Germinal center (tissue), 1 donor: ENCODE measurements at places on chromosomes 5 and 9.

- peak; percentile 14 for DNase-seq
Observed at GRCh38 chr9:130805510-130806326, 29.3 kb upstream of the ABL1 start.

DNA sequence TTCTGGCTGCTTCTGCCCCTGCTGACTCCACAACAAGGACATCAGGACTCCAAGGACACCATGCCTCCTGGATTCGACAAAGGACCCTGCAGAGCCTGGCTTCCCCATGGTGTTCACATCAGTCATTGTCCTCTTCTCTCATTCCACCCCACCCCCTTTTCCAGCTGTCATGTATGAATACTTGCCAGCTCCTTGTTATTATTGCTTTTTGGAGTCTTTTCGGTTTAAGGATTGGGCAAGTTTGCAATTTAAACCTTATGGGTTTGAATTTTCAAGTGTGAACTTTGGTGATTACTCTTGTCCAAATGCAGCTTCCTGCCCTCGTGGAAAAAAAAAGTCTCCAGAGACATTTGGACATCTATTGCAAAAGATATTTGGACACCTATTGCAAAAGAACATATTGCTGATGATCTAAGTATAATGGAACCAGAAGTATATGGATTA is 14.2 kb upstream of the LVRN start:
- DNase-seq = no peak

DNA sequence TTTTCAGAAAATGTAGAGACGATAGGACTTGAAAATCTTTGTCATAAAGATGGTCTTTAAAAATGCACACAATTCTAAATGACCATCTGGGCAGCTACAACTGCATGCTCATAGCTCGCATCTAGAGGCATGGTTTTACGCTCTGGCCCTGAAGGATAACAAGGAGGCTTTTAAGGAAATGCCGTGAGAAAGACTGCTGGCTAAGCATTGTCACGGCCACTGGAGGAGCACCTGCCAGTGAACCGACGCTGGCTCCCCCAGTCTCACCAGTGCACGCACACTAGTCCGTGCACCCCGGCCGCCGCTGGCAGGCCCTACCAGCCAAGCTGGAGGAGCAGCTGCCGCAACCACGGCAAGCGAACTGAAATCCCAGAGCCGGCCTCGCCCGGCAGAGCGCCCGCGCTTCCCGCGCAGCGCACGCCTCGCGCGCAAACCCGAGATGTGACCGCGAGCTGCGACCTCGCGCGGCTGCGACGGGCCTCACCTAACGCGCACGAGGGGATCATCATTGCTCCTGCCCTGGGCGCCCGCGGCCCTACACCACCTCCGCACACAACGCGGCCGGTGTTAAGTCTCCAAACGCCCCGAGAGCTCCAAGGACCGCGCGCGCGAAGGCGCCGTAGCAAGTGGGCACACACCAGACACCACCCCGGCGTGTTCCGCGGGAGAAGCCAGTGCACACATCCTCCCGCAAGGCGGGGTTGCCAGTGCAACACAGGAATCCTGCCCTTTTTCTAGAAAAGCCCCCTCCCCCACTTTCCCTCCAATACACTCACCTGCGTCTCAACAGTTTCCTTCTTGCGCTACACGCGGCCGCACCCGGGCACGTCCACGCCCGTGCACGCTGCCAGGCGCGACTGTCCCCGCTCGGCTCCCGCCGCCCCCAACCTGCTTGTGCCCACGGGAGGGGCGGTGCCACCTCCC is 5.3 kb downstream of the ELAVL2 start:
- no peak for DNase-seq

DNA sequence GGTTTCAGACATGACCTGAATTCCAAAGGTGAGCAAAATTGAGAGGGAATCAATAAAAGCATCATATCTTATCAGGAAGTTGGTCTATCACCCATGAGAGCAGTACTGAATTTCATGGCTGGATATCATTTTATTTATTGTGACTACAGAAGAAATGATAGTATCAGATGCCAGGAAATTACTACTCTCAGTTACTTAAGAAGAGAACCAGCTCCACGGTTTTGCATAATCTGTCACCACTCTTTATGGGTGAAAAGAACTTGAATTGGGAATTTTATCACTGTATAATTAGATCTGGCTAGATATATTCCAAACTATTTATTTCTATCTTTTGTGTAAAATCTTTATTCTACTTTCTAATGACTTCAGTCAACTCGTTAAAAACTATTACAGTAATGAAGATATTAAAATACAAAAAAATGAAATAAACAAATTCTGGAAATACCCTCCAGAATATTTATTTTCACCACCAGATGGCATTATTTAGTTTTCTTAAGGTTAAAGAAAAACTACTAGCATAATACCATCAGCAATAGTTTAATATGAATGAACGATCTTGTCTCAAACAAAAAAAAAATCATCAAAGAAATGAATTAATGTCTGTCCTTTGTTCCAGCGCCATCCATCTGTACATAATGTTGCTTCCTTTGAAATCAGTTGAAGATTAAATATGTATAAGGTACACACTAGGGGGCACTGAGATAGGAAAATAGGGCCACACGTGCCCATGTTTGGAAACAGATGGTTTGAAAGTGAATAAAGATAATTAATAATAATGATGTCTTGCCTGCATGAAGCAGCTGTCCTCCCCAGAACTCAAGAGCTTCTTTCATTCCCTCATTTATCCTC is 84.7 kb upstream of the SLCO6A1 start:
- peak; percentile 7 for DNase-seq

GRCh38 chr5:179316982-179317381 is 28.3 kb downstream of the ADAMTS2 start:
- DNase-seq = no peak

- no peak for DNase-seq
Observed at GRCh38 chr5:116663081-116663480, 88.5 kb upstream of the SEMA6A start.

DNA sequence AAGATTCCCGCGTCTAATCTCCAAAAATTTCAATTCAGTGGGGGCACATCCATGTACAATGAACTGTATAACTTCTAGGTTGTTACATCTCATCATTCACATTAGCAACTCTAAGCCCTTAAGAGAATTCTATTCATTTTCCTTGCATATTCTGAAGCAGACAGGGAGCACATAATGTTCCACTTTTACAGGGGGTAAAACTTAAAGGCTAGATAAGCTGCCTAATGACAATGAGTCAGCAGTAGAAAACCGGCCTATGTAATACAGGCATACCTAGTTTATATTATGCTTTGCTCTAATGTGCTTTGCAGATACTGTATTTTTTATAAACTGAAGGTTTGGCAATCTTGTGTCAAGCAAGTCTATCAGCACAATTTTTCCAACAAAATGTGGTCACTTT is 40.4 kb downstream of the PTAR1 start:
- DNase-seq = no peak

DNA sequence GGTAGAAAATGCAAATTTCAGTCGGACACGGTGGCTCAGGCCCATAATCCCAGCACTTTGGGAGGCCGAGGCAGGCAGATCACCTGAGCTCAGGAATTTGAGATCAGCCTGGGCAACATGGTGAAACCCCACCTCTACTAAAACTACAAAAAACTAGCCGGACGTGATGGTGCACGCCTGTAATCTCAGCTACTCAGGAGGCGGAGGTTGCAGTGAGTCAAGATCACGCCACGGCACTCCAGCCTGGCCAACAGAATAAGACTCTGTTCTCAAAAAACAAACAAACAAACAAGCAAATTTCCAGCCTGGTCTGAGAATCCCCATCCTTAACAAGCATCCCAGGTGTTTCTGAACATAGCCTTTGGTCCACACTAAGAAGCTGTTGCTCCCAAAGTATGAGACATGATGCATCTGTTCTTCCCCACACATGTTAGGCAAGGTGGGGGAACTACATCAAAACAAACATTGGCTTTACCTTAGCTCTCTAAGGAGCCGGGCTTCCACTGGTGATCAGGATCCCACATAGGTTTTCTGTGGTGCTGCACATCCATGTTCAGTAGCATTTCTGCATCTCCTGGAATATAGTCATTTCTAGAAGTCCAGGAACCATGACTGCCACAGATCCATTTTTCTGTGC is 92.5 kb upstream of the DMRT1 start:
- no peak for DNase-seq

GRCh38 chr5:6943197-6944112 is 230.2 kb downstream of the TENT4A start:
- DNase-seq = no peak

DNA sequence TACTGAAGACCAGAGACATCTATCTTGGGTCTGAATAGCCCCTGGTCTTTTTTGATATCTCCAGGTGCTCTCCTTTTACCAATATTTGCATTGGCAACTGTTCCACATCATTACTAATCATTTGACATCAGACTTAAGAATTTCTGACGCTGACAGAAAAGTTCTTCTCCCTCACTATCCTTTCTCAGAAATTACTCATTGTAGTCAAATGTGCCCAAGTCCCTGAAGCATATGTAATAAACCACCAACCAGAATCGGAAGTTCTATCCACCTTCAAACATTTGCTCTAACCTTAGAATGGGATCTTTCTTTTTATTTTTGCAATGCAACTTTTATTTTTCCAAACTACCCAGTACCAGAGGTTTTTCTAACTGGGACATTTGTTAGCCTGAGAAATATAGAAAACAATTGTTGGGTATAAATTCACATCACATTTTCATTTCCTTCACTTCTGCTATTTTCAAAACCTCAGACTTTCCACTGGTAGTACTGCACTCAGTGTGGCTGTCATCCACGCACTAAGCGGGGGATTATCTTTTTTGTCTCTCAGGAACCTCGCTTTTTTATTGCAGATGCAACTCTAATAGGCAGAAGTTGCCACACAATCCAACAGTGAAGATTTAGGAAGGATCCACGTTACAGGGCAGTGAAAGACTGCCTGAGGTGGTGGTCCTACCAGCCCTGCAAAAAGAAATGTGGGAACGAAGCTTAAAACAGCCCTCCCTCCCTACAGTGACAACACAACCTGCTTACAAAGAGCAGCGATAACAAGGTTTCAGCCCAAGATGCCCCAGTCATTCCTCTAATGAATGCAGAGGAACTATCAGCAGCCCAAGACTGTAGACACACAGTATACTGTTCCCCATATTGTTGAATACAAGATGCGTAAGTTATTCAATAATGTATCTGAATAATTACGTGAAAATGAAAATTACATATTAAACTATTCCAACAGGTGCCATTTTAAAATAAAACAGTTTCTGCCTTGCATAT is 201.2 kb downstream of the EBF1 start:
- DNase-seq = peak; percentile 43

- DNase-seq = no peak
Observed at GRCh38 chr9:137977571-137978261, 100.1 kb downstream of the CACNA1B start.

- no peak for DNase-seq
Observed at GRCh38 chr9:38016375-38017135, 52.5 kb downstream of the SHB start.

GRCh38 chr5:51377151-51378060 is 5.8 kb upstream of the ISL1 start:
- DNase-seq = no peak

DNA sequence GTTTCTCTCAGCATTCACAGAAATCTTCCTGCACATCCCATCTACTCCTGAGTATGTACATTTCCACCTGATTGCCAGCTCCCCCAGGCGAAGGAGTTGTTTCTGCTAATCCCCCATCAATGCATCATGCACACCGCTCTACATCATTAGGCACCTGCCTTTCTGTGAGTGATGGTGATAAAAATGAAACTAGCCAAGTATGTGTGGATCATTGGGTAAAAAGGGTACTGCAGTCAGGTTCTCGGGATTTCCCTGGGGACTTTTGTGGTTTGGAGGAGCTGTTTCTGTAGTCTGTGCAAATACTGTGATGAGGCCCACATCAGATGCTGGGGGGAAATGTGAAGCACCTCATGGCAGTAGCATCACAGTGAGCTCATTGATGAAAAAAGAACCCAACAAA is 30.4 kb downstream of the CAMK4 start:
- DNase-seq = peak; percentile 19

- peak; percentile 10 for DNase-seq
Observed at GRCh38 chr9:83623679-83624076, 735 bp downstream of the IDNK start.

DNA sequence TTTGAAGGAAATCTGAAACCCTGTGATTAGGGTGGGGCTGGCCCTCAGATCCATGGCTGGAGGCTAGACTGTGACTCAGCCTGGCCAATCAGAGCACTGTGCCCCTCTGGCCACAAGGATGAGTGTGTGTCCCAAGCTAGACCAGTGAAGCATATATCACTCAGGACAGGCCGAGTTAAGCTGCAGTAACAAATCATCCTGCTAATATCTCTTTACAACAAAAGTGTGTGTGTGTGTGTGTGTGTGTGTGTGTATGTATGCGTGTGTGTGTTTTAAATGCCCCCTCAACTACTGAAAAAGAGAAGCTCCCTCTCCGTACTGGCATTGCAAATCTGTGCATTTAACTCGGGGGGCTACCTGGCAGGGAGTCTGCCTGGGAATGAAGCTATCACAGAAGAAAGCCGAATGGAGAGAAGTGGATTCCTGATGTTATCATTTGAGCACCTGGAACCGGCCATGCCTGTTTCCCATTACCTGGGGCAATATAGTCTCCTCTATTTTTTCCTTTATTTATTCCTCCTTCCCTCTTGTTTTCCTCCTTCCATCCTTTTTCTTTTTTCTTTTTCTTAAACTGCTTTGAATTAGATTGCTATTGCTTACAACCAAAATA is 25.6 kb downstream of the STC2 start:
- DNase-seq = no peak

DNA sequence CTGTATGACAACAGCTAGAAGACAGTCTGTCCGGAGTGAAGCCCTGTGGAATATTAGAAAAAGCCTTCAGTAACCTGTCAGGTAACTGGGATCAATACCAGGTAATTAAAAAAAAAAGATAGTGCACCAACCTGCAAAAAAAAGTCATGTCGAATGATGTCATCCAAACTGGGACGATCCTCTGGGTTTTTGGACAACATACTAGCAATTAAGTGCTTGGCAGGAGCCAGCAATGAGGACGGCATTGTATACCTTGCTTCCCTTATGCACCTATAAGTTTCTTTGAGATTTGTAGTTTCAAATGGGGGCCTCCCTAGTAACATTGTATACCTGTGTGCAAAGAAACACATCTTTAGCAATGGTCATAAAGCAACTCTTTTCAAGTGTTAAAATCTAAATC is 2.8 kb downstream of the PLK2 start:
- no peak for DNase-seq

GRCh38 chr5:88785746-88786565 is 97.0 kb downstream of the MEF2C start:
- DNase-seq = no peak

- no peak for DNase-seq
Observed at GRCh38 chr9:7117676-7118561, 360.1 kb downstream of the KDM4C start.

DNA sequence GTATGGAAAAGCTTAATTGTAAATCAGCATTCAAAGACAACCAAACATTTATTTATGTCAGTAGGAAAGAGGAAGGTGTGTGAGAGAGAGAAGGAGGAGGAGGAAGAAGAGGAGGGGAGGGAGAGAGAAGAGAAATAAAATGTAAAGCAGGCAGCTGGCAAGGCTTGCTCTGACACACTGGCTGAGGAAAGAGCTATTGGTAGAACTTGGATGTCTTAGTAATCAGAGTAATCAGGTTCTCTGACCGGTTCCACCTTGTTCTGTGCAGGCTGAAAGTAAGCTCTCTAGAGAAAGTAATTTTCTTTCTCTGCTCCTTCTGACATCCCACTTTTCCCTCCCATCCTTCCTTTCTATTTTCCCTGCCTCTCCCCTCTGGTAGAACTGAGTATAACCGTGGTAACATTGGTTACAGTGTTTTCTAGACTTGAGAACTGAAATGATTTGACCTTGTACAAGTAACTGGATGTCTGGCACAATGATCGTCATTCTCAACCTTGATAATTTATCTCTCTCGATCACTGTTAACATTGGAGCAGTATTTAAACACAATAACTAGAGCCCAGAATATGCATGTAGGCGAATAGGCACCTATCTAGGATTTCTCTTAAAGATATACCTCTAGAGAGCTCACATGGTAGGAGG is 33.3 kb downstream of the TLE4 start:
- no peak for DNase-seq
